ENCODE measurements at places on chromosomes 6 and 20.

DNA sequence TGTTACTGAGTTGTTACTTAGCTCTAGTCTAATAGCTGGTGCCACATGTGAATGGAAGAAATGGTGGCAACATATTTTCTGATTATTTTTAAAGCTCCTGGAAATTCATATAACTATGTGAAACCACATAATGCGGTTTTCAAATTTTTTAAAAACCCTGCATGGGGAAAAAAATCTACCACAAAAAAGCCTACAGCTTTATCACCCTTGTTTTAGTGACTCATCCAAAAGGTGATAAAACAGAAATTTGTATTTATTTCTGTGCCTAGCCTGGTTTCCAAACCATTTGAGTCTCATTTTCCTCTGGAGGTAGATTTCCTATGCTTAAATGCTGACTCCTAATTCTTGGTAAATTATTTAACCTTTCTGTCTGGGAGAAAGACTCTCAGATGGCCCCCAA lies 5.4 kb upstream of the FBXO30 start:
- DNase-seq: no peak

DNA sequence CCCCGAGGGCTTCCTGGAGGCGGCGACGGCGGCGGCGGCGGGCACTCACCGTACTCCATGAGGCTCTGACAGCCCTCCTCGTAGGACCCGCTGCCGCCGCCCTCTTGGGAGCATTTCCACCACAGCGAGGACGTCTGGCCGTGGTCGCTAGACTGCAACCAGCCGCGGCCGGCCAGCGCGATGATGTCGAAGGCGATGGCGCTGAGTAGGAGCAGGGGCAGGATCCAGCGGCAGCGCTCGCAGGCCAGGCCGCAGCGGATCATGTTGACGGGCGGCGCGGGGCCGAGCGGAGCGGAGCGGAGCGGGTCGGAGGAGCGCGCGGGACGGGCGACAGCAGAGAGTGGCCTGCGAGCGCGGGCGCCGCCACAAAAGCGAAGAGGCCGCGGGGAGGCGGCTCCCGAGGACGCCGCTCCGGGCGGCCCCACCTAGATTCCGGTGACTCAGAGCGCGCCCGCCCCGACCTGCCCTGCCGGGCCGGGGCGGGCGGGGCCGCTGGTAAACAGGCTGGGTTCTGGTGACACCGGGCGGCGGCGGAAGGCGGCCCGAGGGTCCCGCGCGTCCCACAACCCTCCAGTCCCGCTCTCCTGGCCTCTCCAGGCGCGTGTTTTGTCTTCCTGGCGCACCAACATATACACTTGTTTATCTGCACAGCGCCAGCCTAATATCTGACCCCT lies at the start of gene PERP:
TSS of gene PERP (minus strand) at position 342 of the 674 bp plus-strand sequence. CDS start at position 263, 79 bp downstream.
- DNase-seq: peak; percentile 74

GRCh38 chr20:19501476-19502115 lies 256.5 kb upstream of the RIN2 start:
- no peak for DNase-seq

- peak; percentile 14 for DNase-seq
Measured at GRCh38 chr6:18595774-18596530, 208.8 kb downstream of the RNF144B start.

GRCh38 chr6:42099340-42100028 lies 42.9 kb downstream of the C6orf132 start:
- no peak for DNase-seq

- no peak for DNase-seq
Measured at GRCh38 chr20:20317195-20317594, 50.7 kb upstream of the INSM1 start.

GRCh38 chr6:163943607-163944385 lies 529.3 kb downstream of the QKI start:
- DNase-seq: no peak

- DNase-seq: no peak
Measured at GRCh38 chr20:31606804-31607639, 1.9 kb downstream of the ID1 start.

- DNase-seq: no peak
Measured at GRCh38 chr6:168671028-168671862, 230.3 kb downstream of the SMOC2 start.

GRCh38 chr6:115796829-115797228 lies 263.9 kb downstream of the FRK start:
- no peak for DNase-seq

GRCh38 chr6:25218346-25218745 lies 60.8 kb upstream of the CARMIL1 start:
- no peak for DNase-seq

DNA sequence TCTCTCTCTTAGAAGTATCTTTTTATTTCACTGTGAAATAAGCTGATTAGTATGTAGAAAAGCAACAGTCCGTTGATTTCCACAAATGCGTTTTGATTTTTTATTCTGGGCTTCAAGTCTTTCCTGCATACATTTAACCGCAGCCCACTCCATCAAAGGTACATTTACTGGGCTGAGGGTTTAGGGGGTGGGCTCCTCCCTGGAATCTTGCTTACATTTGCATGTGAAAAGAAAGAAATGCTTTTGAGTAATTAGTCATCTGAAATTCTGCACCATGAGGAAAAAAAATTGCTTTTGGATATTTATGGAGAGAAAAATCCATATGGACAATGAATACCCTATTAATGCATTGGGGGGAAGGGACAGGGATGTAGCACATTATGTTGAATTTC lies 178.3 kb upstream of the MCHR2 start:
- DNase-seq: no peak

GRCh38 chr20:14518648-14519047 lies 181.2 kb upstream of the FLRT3 start:
- no peak for DNase-seq

DNA sequence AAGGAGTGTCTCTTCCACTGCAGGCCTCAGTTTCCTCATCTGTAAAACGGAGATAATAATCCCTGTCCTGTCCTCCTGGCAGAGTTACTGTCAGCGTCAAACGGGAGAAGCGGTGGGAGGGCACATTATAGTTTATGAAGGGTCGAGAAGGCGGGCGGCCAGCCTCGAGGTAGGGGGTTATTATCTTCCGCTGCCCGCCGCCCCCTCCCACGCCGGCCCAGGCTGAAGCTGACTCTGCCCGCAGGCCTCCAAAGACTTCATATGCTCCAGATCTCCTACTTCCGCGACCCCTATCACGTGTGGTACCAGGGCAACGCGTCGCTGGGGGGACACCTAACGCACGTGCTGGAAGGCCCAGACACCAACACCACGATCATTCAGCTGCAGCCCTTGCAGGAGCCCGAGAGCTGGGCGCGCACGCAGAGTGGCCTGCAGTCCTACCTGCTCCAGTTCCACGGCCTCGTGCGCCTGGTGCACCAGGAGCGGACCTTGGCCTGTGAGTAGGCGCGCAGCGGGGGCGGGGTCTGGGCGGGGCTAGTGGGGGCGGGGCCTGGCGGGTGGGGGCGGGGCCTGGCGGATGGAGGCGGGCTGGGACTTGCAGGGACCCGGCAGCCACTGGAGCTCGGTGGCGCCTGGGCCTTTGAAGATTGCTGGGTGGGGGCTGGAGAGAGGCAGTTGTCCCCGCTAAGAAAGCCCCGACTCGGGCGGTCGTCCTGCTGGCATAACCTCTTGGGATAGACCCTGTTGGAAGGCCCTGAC lies 2.8 kb downstream of the PROCR start:
- DNase-seq: no peak

DNA sequence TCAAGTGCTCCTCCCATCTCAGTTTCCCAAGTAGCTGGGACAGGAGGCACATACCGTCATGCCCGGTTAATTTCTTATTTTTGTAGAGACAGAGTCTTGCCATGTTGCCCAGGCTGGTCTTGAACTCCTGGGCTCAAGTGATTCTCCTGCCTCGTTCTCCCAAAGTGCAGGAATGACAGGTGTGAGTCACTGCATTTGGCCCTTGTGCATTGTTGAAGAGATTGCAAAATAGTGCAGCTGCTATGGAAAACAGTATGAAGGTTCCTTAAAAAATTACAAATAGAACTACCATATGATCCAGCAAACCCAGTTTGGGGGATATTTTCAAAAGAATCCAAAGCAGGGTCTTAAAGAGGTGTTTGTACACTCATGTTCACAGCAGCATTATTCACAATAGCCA lies 69.1 kb downstream of the GJA10 start:
- DNase-seq: no peak

DNA sequence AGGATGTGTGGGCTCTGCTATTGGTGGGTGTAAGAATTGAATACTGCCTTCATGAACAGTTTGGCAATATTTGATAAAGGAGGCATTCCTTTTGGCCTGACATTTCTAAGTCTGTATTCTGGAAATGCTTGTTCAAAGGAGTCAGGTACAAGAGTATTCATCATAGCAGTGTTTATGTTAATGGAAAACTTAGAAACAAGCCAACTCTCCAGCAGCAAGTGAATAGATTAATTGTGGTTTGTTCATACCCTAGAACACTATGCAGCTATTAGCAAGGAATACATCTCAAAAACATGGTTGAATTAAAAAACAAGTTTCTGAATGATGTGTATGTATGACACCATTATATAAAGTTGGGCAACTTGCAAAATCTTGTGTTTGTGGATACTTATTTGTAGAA lies 195.8 kb downstream of the ZFAND3 start:
- no peak for DNase-seq

DNA sequence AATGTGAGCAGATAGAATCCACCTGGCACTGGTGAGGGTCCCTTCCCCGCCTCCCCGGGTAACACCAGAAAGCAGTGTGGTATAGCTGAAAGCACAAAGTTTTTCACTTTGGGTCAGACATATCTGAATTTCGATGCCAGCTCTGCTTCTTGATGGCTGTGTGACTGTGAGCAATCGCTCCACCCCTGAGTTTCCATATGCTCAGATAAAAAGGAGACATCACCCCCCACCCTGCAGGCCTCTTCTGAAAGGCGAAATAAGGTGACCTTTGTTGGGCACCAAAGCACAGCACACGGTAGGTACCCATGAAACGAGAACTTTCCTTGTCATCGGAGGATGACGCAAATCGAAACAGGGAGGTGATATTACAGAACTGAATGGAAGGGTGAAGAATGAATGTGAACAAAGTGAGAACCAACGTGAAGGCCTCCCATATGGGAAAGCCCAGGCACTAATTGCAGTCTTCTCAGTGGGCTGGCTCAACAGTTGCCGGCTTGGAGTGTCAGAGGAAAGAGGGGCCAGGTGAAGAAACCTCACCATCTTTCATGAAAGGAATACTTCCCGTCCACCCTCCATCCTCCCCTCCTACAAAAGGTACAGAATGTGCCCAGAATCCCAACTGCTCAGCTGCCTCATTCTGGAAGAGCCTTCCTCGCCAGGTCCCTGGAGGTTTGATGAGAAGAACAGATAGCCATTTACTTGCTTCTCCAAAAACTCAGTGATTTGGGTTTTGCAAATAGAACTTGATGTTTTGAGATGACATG lies 61.8 kb downstream of the NFATC2 start:
- DNase-seq: peak; percentile 77

DNA sequence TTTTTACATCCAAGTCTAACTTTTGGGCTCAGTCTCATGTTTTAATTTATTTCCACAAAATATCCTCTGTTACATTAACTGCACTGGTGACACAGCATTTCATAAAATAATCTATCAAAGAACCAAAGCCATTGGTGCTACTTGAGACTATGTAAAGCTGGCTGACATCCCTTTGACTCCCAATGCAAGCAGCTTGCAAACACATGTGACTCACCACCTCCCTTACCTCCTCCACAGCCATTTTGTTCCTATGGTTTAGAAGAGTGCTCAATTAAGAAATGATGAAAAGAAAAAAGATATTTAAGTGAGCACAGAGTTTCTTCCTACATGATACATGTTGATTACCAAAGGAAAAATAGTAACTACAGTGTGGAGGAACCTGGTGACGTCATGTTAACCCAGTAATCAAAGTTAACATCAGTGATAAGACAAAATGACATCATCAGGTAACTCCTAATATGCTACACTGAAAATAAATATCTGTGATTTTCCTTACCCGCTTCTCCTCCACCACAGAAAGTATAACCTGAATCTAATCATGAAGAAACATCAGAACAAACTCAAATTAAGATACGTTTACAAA lies 53.3 kb upstream of the LGSN start:
- no peak for DNase-seq

DNA sequence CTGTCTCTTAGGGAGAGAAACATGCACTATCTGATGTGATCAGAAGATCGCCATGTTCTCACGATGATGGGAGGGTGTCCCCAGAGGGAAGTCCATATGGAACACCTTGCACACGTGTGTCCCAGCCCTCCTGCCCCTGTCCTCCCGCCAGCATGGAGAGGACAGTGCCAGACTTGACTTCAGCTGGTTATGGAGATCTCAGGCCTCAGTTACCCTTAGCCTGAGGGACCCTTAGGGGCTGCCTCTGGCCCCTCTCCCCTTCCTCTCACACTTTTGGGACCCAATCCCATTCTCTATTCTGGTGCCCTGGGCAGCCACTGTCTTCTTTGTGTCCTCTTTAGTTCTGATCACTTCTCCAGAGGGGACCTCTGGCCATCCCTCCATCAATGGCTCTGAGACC lies 1.6 kb downstream of the TREML4 start:
- DNase-seq: no peak

- DNase-seq: no peak
Measured at GRCh38 chr20:44848254-44849015, 37.1 kb upstream of the YWHAB start.

- no peak for DNase-seq
Measured at GRCh38 chr6:26118999-26119398, 31.8 kb downstream of the HFE start.

GRCh38 chr20:39019805-39020325 lies 57.7 kb downstream of the DHX35 start:
- peak; percentile 63 for DNase-seq

DNA sequence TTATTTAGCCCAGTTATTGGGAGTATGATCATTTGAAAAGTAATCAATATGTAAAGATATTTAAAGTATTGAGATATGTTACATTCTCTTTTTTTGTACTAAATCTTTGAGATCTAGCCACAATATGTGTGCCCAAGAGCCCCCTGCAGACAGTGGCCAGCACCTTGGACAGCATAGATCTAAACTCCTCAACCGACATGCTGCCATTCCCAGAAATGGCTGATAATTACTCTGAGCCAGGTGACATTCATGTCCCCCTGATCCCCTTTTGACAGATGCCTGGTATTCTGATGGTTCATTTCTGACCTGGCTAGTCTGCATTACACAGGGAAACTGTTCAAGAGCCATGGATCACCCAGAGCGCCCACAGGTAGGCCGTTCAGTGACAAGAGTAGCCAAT lies 177.1 kb downstream of the ZDHHC14 start:
- DNase-seq: no peak

- no peak for DNase-seq
Measured at GRCh38 chr20:36015806-36016403, 47.5 kb downstream of the CNBD2 start.

DNA sequence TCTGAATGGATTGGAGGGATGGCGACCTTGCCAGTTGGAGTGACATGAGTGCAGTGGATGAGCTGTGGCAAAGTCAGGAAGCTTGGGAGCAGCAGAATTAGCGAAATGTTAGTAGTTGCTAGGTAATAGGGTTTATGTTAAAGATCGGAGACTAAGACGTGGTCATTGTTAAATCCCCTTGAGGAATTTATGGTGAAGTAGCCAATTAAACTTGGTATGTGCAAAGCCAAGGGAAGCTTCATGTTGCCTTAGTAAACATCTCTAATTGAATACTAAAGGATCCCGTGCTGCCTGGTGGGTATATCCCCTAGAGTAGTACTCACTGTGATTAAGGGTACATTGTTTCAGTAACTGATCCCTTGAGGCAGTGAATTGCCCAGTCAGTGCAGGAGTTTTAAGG lies 106.0 kb downstream of the PRIM2 start:
- DNase-seq: no peak

GRCh38 chr6:49515485-49516146 lies 15.9 kb downstream of the GLYATL3 start:
- no peak for DNase-seq

GRCh38 chr6:6494677-6495076 lies 93.8 kb upstream of the LY86 start:
- peak; percentile 6 for DNase-seq

All from activated naive CD8-positive, alpha-beta T cell treated with anti-CD3 and anti-CD28 coated beads for 36 hours (primary cell).